ENCODE measurements at places on chromosomes 2 and 18.

- DNase-seq: no peak
Observed at GRCh38 chr2:174048243-174048642, 83.1 kb upstream of the SP3 start.

DNA sequence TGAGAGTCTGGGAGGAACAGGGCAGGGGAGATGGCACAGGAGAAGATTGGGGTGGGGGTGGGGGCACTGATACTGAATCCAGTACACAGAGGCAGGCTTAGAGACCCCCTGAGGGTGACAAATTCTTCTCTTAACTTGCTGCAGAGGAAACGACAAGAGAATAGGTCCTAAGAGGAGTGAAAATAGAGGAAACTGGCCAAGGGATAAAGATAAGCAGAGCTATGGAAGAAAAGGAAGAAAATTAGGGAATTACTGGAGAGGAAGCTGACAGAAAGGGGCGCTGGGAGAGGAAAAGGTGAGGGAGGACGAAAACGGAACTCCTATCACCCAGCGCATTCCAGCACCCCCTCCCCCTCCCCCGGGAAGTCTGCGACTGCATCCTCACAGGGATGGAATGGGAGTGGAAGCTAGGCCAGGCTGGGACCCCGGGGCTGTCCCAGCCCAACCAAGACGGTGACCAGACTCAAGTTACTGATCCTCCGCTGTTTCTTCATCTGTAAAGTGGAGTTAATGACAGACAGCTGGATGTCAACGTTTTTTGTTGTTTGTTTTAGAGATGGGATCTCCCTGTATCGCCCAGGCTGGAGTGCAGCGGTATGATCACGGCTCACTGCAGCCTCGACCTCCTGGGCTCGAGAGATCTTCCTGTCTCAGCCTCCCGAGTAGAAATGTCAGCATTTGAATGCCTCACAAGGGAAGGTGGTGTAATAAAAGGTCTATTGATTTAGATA, 2.6 kb upstream of the EMX1 start:
- no peak for DNase-seq

DNA sequence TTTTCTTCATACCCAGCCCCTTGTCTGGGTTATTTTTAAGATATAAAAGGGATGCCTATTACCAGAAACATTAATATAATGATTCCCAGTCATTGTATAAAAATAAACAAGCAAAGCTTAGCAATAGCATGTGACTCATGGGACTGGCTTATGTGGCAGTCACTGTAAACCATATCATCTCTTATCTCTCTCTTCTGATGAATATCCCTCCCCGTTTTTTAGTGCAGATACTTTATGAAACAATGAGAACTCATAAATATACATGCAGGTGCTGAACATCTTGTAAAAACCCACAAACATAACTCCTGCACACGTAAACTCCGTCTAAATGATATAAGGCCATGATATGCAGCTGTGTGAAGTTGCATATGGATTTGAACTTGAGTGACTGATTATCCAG, 154.9 kb downstream of the MGAT5 start:
- no peak for DNase-seq

GRCh38 chr2:105934467-105934866, 189.8 kb downstream of the NCK2 start:
- DNase-seq: no peak

- no peak for DNase-seq
Observed at GRCh38 chr2:130160131-130160530, 15.2 kb upstream of the CCDC74B start.

DNA sequence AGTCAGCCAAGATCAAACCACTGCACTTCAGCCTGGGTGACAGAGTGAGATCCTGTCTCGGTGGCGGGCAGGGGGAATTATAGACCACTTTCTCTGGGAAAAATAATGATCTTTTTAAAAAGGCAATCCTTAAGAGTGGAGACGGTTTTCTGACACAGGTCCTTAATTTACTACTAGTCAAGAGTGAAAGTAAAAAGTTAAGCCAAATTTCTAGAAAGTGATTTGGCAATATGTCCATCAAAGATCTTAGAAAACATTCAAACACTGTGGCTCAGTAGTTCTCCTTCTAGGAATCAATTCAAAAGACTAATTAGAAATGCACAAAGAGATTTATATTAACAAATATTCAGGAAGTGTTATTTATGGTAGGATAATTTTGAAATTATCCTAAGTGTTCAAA, 148.5 kb upstream of the DNMT3A start:
- DNase-seq: no peak

- DNase-seq: no peak
Observed at GRCh38 chr18:77133051-77133834, 660 bp upstream of the MBP start.

DNA sequence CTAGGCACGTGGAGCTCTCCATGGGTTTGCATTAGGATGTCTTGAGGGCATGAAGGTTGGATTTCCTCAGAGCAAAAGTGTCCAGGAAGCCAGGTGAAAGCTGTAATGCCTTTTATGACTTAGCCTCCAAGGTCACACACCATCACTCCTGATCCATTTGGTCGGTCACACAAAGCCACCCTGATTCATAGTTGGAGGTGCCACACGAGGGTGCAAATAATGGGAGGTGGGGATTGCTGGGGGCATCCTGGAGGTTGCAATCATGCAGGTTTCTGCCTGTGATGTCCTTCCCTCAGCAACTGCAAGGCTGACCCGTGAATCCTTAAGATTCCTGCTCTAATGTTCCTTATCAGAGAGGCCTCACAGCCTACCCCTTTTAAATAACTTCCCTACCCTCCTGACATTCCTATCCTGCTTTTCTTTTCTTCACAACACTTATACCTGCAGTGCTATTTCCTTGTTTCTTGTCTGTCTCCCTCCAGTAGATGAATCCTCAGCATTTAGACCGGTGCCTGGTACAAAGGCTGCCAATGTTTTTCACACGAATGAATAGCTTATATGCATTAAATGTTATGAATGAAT, 97.1 kb downstream of the LIPG start:
- no peak for DNase-seq

GRCh38 chr18:79699653-79700052, 20.1 kb downstream of the CTDP1 start:
- DNase-seq: no peak

DNA sequence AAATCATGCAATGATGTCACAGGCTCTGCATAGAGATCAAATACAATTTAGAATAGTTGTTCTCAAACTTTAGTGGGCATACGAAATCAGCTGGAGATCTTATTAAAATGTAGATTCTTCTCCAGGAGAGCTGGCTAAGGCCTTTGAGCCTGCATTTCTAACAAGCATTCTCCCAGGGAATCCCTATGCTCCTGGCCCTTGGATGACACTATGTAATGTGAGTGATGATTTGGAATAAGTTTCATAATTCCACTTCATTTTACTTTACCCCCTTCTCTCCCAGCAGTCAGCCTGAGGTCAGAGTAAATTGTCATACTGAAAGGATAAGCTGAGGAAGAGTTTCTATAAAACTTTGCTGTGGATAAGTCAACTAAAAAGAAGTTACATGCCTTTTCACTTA, 189.1 kb downstream of the UBE2E3 start:
- DNase-seq: no peak

DNA sequence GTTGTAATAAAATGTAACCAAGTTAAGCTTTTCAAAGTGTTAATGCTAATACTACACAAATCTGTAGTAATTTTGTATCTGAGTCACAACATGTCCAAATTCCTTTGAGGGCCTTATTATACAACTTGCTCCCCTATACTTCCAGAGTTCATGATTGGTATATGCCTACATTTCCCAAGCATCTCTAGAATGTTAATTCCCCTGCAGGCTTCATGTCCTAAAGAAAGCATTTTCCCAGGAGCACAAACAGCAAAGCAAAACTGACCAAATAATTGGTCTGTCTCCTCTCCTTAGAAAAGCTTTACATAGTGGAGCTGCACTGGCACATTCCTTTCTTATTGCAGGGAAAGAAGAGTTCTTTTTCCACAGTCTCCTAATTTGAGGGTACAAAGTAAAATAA, 3.7 kb downstream of the ALS2 start:
- no peak for DNase-seq

GRCh38 chr2:190891889-190892288, 11.3 kb downstream of the GLS start:
- DNase-seq: no peak

DNA sequence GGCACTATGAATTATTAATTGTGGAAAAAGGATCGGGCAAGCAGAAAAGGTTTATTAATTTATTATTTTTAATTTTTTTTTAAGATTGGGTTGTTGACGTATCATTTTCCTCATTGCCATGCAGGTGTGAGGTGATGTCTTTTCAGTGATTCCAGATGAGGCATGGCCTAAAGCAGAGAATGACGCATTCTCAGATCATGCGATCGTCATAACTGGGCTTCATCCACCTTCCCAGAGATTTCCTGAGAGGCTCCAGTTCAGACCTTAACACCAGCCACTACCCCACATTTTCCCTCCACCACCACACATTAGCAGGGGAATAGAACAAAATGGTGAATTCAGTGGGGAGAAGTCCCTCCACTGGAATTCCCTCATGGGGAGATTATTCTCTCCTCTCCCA, 518.4 kb upstream of the SPHKAP start:
- no peak for DNase-seq

- no peak for DNase-seq
Observed at GRCh38 chr2:206240327-206240726, 34.1 kb upstream of the ZDBF2 start.

DNA sequence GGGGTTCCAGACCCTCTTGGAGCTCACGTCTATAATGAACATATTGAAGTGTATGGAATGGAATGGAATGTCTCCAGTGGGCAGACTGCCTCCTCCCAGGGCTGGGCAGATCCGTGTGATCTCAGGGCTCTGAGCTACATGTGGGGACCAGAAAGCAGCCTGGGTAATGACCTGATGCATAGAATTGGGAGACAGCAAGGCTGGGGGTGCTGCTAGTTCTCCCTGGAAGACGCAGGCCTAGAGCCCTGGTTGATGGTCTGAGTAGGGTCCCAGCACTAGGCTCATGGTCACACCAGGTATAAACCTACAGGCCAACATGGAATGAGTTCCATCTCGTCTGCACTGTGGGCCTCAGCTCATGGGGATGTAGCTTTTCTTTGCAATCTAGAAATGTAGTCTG, 46.7 kb downstream of the ACAA2 start:
- no peak for DNase-seq

- DNase-seq: no peak
Observed at GRCh38 chr2:60735496-60736250, 20.4 kb upstream of the PAPOLG start.

DNA sequence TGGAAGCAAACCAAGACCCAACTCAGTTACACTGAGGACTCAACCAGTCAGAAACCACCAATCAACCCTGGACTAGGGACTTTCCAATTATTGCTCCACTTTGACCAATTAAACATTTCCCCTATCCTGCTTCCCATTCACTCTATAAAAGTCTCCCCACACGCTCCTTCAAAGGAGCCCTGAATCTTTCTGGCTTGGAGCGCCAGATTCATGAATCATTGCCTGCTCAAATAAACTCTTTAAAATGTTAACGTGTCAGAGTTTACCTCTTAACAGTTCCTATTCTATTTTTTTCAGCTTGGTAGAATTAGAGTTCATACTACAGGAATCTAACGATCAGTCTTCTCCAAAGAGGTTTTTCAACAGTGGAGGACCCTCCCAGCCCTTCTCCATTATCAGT, 20.7 kb upstream of the SULT1C2 start:
- DNase-seq: no peak

DNA sequence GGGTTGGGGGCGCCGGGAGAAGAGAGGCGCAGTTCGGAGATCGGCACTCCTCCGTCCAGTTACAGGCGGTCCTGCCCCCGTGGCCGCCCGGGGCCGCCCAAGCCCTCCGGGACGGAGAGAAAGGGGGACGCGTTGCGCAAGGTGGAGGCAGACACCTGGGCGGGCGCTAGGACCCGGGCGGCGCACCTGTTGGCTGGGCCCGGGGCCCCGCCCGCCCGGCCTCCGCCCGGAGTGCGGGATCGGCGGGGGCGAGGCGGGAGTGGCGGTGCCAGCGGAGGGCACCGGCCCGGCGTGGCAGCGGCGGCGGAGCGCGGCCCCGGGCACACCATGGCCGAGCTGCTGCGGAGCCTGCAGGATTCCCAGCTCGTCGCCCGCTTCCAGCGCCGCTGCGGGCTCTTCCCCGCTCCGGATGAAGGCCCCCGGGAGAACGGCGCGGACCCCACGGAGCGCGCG, at the start of gene SGPP2:
SGPP2 (plus strand) TSS at position 268 of the 453 bp plus-strand sequence; CDS start at position 328, 60 bp downstream.
- peak; percentile 42 for DNase-seq

DNA sequence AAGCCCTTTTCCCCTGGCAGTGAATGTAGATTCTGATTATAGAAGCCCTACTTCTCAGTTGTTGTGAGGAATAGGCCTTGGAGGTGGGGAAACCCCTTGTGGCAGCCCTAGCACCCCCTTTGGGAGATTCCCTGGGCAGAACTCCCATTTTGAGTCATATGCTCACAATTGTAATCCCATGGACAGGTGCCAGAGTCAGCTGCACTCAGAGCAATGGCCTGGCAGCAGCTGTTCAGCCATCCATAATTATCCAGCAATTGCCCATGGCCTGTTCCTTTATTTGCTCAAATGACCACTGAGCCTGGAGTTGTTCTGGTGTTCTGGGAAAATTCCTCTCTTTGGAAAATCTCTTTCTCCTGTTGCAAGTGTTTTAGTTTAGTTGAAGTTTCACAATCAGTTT, 71.7 kb downstream of the PTRHD1 start:
- DNase-seq: peak; percentile 82

Measured in Right ventricle myocardium superior (tissue), 1 donor.